NCI-H2171 (cell line): ENCODE measurements at places on chromosomes 11 and 22.

- DNase-seq, result no peak
Observed at GRCh38 chr11:35083181-35083430, 55.9 kb upstream of the CD44 start.

- DNase-seq, result no peak
Observed at GRCh38 chr11:2563213-2564007, 118.6 kb downstream of the KCNQ1 start.

DNA sequence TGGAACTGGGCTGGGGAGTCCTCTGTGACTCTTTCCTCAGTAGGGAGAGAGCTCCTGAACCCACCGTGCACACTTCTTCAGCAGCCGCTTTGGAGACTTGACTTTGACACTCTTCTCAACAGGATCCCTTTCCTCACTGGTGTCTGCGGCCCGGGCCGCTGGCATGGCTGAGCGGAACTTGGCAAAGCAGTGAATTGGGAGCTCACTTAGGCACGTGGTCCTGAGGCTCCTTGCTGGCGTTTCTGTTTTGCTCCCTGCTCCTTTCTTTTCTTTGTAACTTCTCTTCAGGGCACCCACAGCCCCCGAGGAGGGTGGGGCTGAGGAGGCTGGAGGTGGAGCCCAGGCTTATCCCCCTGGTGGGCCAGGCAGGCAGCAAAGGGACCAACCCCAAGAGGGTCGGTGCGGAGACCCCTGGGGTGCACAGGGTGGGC, 8.4 kb upstream of the KCNQ1OT1 start:
- DNase-seq, result no peak

- no peak for DNase-seq
Observed at GRCh38 chr11:118227865-118228785, 3.3 kb upstream of the JAML start.

DNA sequence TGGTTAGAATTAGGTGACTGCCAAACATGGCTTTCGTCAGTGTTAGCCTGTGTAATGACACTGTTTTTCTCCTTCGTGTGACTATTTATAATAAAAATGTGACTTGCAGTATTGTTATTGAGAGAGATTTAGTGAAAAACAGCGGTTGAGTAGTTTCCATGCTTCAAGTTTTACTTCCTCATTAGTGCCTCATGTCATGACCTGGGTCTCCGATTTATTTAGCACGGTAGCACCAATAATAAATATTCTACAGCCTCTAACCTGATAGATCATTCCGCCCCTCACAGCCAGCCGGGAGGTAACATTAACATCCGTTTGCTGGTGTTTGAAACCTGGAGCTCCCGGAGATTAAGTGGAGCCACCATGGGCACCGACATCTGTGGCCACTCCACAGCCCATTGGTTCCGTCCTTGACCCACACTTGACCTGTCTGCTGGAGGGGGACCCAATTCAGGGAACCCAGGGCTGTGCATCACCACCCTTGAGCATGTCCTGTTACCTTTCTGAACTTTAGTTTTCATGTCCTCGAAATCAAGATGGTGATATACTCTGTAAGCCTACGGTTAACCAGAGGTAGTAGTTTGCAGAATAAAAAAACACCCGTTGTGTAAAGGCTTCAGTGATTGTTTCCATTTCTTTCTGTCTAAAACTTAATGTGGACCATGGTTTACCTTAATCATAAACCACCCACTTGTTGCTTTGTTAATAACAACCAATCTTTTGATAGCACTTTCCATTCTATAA, 104.1 kb downstream of the ATXN10 start:
- DNase-seq, result no peak
